Stimulated activated CD4-positive, alpha-beta T cell treated with anti-CD3 and anti-CD28 coated beads, Interleukin-4, amount 100 ng/mL, for 1 hour (primary cell): ENCODE measurements at places on chromosomes 13 and 19.

GRCh38 chr13:35694549-35695447 lies 218.3 kb upstream of the MAB21L1 start:
- no peak for DNase-seq

DNA sequence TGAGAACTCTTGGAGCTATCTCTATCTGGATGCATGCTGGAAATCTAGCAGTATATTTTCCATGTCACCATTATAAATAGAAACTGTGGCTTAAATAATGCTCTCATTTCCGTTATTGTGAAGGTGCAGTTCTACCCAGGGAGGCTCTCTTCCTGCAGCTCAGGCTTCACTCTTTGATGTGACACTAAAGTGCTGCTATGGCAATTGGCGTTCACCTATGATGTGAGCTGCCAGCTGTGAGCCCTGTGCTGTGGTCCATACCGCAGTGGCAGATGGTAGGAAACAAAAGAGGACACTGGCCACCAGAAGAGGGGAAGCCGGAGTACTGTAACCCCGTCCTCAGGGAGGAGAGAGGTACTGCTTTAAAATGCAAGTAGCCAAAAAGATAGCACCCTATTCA lies 40.6 kb upstream of the ZNF681 start:
- DNase-seq = no peak

- DNase-seq = no peak
Observed at GRCh38 chr19:45752639-45753038, 16.4 kb downstream of the SIX5 start.

DNA sequence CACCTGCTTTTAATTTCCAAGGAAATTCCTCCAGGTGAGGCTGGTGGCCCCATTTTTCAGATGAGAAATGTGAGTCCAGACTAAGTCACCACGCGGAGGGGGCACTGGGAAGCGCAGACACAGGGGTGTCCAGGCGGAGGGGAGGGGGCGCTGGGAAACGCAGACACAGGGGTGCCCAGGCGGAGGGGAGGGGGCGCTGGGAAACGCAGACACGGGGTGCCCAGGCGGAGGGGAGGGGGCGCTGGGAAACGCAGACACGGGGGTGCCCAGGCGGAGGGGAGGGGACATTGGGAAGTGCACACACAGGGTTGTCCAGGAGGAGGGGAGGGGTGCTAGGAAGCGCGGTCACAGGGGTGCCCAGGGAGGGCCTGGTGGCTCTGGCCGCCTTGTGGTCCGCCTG lies 3.5 kb downstream of the GRK1 start:
- DNase-seq = no peak

GRCh38 chr19:48752496-48753365 lies at the start of gene FUT1:
Gene FUT1 (minus strand): TSS chr19:48752641. CDS start chr19:48751281, 1,360 bp downstream.
- peak; percentile 33 for DNase-seq

DNA sequence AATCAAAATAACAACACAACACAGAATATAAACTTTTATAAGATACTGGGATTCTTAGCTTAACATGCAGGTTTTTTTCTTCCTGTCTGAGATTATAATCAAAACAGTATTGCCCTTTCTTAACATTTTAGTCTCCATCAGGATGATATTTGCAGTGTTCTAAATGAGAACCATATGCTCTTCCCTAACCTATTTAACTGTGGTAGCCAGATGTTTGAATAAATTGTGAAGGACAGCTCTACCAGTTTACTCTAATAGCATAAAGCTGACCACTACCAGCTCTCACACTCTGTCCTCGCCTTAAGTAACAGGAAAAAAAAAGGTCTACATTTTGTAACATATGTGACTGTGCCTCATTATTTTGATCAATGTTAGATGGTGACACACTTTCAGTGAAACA lies 618.7 kb upstream of the SGCG start:
- no peak for DNase-seq

GRCh38 chr13:111467111-111467890 lies 146.9 kb downstream of the TEX29 start:
- DNase-seq = no peak

GRCh38 chr13:97200081-97200942 lies 21.8 kb upstream of the MBNL2 start:
- DNase-seq = no peak

- DNase-seq = no peak
Observed at GRCh38 chr13:83295686-83296085, 586.6 kb downstream of the SLITRK1 start.

- DNase-seq = no peak
Observed at GRCh38 chr19:6226012-6226411, 53.8 kb downstream of the MLLT1 start.

GRCh38 chr19:47006496-47006895 lies 13.1 kb upstream of the NPAS1 start:
- DNase-seq = no peak

DNA sequence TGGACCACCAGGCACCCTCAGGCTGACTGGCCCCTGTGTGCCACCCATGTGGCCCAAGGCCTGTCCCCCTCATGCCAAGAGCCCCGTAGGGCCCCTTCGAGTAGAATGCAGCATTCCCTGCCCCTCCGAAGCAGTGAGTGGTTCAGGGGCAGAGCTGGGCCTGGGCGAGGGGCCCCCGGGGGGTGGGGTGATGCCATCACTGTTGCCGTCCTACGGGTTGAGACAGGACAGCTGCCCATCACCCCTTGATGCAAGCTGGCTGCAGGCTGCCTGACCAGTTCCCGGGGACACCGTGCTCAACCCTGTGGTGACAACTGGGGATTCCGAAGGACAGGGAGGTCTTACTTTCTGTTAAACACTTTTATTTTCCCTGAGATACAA lies 4.7 kb downstream of the SBNO2 start:
- no peak for DNase-seq

DNA sequence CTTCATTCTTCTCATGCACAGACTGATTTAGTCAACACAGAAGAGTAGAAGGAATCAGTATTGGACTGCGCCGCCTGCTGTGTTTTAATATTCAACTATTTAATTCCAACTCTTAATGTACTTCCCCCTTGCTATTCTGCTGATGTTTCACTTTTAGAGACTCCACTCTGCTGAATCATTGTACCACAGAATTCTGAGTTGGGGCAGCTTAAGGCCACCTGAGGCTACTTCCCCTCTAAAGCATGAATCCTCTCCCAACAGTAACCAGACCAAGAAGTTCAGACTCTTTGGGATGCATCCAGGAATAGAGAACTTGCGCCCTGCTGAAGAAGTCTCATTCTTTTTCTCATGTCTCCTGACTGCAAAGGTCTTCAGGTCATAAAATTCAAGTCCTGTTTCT lies 708.8 kb downstream of the UQCRFS1 start:
- DNase-seq = no peak

- DNase-seq = peak; percentile 40
Observed at GRCh38 chr13:111216166-111216960, 101.3 kb downstream of the ARHGEF7 start.

DNA sequence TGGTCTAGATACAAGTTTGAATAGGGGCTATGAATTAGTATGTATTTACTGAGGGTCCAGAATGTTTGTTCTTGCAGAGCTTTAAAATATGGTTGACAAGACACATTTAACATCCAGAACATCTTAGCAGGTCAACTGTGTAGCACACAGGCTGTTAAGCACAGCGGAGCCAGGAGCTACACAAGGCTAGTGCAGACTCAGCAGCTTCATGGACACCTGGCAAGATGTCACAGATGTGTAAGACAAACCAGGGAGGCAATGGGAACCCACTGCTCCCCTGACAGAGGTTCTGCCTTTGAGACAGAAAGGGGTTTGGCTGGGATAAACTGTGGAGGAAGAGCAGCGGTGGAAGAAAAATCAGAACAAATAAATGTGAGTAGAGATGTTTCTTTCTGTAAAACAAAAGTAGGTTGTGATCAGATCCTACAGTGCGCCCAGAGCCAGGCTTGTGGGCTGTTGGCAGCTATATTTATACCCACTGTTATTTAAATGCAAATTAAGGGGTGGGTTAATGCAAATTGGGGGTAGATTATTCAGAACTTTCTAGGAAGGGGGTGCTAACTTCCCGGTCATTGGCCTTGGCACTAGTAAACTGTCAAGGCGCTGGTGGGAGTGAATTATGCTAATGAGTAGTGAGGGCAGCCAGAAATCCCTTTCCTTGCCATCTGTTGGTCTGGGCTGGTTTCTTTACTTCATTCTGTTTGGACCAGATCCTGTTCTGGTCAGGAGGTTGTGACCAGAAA lies 33.0 kb downstream of the MIPEP start:
- no peak for DNase-seq

DNA sequence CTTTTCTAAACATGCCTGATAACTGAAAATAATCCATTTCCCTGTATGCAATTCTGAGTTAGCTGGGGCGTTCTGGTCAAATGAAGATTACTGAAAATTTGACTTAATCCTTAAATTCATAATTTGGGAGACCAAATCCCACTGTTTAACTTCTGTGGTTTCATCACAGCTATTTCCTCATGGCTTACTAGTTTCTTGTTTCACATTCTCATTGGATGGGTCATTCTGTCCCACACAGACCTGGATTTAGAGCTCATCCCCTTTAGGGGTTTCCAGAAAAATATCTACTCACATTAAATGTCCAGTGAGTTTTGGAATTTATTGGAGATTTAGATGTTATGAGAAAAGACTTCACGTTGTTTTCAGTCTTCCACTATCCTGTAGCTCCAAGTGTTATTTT lies 709.3 kb upstream of the KLHL1 start:
- DNase-seq = no peak

- no peak for DNase-seq
Observed at GRCh38 chr19:17041976-17042375, 15.4 kb upstream of the CPAMD8 start.
